ENCODE measurements at places on chromosomes 13 and 19. TPM values are rescaled to one million over a fixed set of nuclear protein-coding genes. Genes with fewer than 3 reads are reported as not detected.

PCDH17 gene
- not detected for total RNA-seq

- DNase-seq, result no peak
These were observed 13.1 kb downstream of the PCID2 start for GRCh38 chr13:113195360-113195759.

GRCh38 chr13:49466292-49466838 is 22.3 kb downstream of the SETDB2 start:
- no peak for DNase-seq

DNA sequence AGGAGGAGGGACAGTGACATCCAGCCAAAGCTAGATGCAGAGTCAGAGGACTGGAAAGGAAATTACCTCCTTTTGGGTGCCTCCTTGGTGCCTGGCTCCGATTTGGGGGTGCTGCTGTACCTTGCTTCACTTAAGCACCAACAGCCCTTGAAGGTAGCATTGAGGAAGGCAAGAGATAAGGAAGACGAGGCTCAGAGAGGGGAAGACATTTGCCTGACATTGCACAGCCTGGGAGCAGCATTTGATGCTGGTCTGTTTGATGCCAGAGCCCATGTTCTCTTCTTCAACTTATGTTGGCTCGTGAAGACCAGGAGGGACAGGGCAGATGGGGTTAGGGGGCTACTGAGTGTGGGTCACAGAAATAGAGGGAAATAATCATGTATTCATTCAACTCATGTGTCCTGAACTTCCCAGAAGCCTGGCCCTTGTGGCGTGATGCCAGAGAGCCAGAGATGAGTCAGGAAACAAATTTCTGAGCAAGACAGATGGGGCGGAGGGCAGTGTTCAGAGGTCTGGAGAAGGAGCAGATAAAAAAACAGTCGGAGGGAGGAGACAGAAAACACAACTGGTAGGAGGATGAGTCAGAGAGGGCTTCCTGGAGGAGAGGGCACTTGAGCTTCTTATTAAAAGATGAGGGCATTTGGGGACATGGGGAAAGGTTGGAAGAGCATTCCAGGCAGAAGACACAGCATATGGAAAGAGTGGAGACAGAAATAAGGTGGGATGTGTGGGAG is 3.0 kb upstream of the C19orf81 start:
- no peak for DNase-seq

DNA sequence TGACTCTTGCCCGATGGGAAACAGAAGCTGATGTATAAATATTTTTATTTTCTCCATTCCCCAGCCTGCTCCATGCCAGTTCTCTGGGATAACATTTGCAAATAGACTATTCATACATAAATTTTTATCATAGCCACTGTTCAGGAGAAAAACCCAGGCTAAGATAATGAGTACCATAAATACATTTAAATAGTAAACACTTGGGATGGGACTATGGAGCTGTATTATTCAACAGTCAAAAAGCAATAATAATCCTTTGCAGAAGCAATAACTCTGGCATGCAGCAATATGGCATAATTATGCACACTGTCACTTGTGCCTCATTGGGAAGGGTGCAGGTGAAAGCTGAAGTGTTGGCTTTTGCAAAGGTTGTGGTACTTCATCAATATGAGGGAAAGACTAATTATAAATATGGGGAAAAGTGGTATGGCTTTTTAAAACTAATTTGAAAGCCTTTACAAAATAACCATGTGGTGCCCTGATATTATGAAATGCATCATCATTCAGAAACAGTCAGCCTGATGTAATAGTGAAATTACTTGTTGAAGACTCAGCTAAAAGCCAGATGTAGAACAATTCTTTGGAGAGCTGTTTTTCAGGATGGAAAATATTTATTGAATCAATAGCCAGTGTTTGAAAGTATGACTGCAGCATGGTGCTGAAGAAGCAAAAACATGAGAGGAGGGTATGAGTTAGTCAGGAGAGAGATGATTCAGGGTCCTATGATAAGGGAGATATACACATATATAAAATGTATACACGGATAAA is 2476.7 kb downstream of the PCDH9 start:
- DNase-seq, result no peak

DNA sequence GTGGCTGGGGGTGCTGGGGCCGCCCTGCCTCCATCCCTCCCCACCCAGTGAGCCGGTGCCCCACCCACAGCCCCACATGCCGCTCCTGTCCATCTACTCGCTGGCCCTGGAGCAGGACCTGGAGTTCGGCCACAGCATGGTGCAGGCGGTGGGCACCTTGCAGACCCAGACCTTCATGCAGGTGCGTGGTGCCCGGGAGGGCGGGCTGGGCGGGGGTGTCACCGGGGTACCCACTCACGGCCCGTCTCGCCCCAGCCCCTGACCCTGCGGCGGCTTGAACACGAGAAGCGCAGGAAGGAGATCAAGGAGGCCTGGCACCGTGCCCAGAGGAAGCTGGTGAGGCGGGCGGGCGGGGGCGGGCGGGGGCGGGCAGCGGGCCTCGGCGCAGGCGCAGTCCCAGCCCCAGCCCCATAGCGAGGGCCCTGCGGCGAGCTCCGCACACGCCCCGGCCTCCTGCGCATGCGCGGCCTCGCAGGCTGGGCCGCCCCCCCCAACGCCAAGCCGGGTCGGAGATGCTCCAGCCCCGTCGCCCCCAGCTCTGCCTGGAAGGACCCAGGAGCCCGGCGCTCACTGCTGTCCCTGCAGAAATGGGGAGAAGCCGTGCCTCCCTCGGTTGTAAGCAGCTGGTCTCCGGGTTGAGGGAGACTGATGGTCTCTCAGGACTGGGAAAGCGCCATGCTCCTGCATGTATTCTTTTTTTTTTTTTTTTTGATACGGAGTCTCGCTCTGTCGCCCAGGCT is 7.7 kb downstream of the ARHGAP45 start:
- peak; percentile 90 for DNase-seq

Measured in activated T-cell treated with anti-CD3 and anti-CD28 coated beads, Interleukin-2, amount 50 U/mL, for 72 hours (primary cell).